Stimulated activated CD4-positive, alpha-beta T cell treated with anti-CD3 and anti-CD28 coated beads, TNF-alpha, amount 100 ng/mL, for 1 hour (primary cell): ENCODE measurements at places on chromosomes 16 and 17.

DNA sequence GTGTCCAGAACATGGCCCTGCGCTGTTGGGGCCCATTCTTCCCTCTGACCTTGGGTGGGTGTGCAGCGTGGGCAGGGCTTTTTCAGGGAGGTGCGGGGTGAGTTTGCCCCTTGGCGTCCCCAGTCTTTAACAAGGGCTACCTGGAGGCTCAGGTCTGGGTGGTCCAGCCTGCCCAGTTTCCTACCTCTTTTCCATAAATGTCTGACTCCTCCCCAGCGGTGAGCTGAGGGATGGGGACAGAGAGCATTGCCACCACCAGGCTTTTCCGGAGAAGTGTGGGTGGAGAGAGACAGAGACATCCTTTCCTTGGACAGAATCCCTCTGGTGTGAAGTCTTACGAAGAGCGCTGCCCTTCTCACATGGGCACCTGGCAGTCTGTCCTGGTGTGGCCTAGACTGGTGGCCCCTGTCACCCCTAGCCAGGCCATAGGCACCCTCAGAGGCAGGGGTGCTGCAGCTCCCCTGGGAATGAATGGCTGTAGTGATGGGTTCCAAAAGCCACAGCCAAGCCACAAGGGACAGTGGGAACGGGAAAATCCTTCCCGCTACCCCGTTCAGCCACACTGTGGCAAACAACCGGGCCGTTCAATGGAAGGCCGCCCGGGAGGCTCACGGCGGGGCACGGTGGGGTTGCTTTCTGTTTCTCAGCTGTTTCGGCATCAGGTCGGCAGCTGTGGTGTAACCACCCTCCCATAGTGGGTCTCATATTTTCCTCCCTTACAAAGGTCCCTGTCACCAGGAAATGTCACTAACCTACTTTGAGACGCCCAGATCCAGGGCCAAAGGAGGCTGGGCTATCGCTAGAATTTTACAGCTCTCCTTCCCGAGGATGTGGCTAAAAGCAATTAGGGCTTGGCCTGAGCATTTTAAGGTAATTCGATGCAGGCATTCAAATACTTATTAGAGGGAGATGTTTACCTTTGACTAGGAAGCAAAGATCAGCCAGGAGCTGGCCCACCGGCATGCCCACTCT, 61.9 kb upstream of the GSE1 start:
- DNase-seq: no peak

GRCh38 chr16:86611525-86611855, 33.1 kb downstream of the FOXL1 start:
- no peak for DNase-seq

- DNase-seq: no peak
These were observed 160.6 kb downstream of the CYLD start for GRCh38 chr16:50902457-50902856.

- DNase-seq: no peak
These were observed 22.1 kb downstream of the TMC7 start for GRCh38 chr16:19005561-19006445.

- no peak for DNase-seq
These were observed 41.6 kb downstream of the HSBP1 start for GRCh38 chr16:83849421-83849820.

GRCh38 chr16:50298591-50299507, 32.5 kb downstream of the ADCY7 start:
- no peak for DNase-seq

DNA sequence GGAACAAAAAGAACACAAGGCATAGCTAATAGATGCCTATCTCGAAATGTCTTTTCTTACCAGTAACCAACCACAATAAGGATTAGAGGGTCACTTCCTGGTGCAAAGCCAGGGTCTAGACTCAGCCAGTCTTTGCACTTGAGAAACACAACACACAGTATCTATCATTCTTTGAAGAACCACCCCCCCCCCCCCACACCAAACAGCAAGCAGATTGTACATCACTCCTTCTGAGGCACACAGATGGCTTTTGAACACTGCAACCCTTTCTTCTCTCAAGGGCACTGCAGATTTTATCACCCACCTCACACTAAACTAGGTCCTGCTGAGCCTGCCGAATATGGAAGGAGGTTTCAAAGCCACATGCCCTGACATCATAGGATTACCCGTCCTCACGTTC, 145.6 kb downstream of the AATF start:
- no peak for DNase-seq

GRCh38 chr17:43578404-43578698, 32.2 kb upstream of the ETV4 start:
- no peak for DNase-seq

GRCh38 chr17:65593855-65594845, 32.7 kb upstream of the AXIN2 start:
- no peak for DNase-seq

- no peak for DNase-seq
These were observed 209.9 kb downstream of the ZFHX3 start for GRCh38 chr16:72837846-72838585.

DNA sequence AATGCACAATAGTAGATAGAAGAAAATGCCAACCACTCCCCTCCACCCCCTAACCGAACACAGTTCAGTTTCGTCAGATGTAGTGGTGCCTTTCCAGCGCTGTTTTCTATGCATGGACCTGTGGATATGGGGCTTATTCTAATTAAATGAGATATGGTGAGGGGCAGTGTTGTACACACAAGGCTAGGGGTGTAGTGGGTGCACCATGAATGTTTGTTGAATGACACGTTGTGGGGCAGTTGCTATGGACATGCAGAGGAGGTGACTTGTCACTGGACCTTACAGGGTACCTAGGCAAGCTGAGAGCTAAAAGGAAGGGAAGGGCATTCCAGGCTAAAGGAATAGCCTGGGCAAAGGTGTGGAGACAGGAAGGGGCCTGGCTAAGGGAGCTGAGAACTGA, 3.4 kb downstream of the PDK2 start:
- no peak for DNase-seq

DNA sequence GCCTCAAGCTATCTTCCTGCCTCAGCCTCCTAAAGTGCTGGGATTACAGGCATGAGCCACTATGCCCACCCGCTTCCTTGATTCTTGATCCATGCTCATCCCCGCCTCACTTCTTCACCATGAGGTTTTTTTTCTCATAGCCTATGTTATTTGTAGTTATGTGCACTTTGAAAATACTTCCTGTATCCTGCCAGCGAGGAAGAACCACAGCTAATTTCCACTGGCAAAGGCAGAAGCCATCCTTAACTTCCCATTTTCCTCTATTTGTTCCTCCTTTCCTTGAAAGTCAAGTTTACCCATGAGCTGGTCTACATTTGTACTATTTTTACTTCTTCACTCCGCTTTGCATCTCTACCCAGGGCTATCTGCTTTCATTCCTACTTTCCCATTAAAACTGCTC, 189.7 kb upstream of the ZFHX3 start:
- DNase-seq: no peak

- no peak for DNase-seq
These were observed 106.9 kb downstream of the SOCS1 start for GRCh38 chr16:11149011-11149616.

GRCh38 chr16:56591377-56592060, 2.2 kb downstream of the MT3 start:
- no peak for DNase-seq

- DNase-seq: no peak
These were observed 285.4 kb upstream of the PMFBP1 start for GRCh38 chr16:72457243-72457940.

DNA sequence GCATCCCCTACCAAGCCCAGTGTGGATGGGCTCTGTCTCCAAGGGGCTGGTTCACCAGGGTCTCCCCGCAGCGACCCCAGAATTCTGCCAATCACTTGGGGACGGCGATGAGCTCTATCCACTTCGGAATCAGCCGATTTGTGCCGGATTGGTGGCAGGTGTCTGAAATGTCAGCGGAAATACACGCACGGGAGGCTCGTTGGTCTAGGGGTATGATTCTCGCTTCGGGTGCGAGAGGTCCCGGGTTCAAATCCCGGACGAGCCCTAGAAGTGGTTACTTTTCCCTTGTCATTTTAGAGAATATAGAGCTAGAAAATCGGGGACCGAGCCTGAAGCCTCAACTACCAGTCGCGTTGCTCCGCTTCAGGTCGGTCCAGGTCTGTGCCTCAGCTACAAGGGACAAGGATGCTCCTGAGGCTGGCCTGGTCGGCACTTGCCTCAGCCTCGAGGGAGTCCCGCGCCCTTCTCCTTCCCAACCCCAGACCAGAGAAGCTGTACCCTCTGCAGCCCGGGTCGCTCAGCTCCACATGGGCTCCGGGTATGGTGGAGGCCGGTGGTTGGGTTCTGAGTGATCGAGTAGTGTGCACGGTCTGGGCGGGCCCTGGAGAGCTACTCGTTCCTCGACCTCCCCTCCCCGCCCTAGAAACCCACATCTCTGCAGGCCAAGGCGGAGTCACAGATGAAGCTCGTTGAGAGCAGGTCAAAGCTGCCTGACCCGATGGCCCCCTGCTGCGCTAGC, 16.0 kb upstream of the OR1F1 start:
- DNase-seq: no peak

- no peak for DNase-seq
These were observed 190.3 kb upstream of the IRX6 start for GRCh38 chr16:55133654-55134053.

DNA sequence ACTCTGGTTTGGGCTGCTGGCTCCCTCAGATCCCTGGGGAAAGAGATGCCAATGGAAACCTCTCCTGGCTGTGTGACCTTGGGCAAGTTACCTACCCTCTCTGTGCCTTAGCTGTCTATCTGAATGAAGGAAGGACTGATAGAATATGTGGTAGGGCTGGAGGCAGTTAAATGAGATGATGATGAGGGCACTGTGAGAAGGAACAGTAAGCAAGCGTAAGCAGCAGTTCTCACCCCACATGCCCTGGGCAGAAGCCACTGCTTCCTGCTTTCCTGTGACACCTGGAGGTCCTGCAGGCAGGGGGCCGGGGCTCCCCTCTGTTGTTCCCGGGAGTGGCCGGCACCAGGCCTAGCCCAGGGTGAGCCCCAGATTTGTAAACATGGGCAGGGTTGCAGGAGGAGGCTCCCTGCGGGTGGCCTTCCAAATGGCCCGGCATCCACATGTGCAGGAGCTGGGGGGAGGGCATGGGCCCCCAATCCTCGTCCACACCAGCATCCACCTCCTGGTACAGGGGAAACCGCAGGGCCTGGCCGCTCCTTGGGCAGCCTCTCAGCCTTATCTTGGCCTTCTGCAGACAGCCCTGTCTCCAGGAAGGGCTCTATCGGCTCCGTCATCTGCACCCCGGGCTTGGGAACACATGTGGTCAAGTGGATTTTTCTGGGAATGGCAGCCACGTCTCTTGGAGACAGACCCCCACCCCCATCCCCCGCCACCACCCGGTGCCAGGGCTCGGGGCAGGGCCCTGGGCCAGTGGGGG, 235.6 kb upstream of the GSE1 start:
- DNase-seq: no peak

GRCh38 chr17:3792481-3792880, 8.5 kb downstream of the ITGAE start:
- no peak for DNase-seq

GRCh38 chr16:78200023-78200389, 100.6 kb downstream of the WWOX start:
- DNase-seq: no peak

- no peak for DNase-seq
These were observed 34.5 kb downstream of the HSBP1 start for GRCh38 chr16:83842291-83842690.

- DNase-seq: no peak
These were observed 41.0 kb downstream of the CHCT1 start for GRCh38 chr17:60463157-60463835.

- no peak for DNase-seq
These were observed 7.8 kb upstream of the KRT10 start for GRCh38 chr17:40830085-40830776.

- DNase-seq: no peak
These were observed 42.7 kb downstream of the BANP start for GRCh38 chr16:87993901-87994300.

DNA sequence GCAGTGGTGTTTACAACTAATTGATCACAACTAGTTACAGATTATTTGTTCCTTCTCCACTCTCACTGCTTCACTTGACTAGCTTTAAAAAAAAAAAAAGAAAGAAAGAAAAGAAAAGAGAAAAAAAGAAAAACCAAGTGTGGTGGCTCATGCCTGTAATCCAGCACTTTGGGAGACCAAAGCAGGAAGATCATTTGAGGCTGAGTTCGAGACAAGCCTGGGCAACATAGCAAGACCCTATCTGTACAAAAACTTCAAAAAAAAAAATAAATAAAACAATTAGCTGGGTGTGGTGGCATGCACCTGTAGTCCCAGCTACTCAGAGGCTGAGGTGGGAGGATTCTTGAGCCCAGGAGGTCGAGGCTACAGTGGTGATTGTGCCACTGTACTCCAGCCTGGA, 4.2 kb downstream of the SNTB2 start:
- no peak for DNase-seq

DNA sequence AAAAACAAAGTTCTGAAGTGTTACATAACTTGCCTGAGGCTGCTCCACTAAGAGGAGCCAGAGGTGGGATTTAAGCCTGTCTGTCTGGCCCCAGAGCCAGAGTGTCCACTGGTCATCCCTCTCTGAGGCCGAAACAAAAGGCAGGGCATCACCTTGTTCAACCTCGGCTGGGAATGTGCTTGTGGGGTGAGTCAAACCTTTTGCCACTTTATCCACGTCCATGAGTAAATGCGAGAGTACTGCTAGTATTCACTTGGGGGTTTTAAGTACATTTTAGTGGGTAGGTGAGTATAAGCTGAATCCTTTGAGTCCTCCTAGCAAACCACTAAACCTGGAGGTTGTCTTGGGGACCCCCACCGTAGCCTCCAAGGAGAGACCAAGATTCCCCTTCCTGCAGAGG, 103.5 kb downstream of the STX8 start:
- no peak for DNase-seq

GRCh38 chr16:67562918-67563707, 787 bp downstream of the CTCF start:
- peak; percentile 42 for DNase-seq

DNA sequence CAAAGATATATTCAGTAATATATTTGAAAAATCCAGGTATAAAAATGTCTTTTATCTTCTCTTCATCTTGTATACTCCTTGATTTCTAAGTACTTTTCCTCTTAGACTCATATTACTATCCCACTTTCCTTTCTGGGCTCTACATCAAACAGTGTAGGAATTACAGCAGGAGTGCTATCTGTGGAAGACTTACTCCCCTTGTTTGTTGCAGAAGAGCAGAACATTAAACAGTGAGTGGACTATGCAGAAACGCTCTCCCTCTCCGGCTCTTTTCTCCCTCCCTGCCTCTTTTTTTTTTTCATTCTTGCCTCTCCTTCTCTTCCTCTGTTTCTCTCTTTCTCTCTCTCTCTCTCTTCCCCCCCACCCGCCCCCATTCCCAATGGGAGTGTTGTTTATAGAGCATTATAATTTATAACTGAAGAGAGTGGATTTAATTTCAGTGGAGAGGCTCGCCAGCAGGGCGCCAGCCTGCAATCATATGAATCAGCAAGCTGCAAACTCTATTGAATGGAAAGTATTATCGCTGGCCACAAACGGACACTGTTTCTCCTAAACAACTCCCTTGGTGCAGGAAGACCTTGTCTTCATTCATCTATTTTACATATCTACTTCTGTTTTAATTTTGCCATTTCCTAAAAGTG, 242.3 kb upstream of the TBX2 start:
- no peak for DNase-seq

GRCh38 chr17:61073799-61074513, 325.7 kb upstream of the TBX2 start:
- DNase-seq: no peak
